Mucosa of gallbladder (tissue), 1 donor: ENCODE measurements at places on chromosomes 3 and 15.

DNA sequence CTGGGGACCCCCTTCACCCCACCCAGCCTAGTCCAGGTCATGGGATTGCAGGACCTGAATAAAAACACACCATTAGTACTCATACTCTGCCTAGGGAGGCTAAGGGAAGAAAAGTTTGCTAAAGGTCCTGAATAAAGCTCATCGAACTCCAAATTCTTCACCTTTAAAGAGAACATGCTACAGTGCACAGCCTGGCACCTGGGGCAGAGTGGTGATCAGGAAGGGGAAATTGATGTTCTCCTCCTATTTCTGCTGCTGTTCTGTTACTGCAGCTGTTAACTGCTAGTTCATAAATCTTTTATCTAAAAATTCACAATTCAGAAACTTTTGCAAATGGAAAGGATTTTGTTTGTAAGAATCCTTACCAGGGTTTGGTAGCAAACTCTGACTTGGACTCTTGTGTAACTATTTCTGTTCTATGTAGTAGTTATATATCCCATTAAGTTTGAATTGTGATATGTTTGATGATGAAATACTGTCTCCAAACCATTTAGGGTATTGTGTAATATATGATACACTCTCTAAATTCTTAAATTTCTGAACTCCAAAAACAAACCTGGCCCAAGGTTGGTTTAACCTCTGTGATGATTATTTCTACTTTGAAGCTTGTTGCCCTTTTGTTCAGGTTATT lies 27.9 kb downstream of the MCTP2 start:
- no peak for DNase-seq

- DNase-seq, result no peak
Measured at GRCh38 chr15:42832576-42832975, 88.0 kb downstream of the TTBK2 start.

- DNase-seq, result no peak
Measured at GRCh38 chr3:129036222-129037092, 24.1 kb upstream of the GP9 start.

DNA sequence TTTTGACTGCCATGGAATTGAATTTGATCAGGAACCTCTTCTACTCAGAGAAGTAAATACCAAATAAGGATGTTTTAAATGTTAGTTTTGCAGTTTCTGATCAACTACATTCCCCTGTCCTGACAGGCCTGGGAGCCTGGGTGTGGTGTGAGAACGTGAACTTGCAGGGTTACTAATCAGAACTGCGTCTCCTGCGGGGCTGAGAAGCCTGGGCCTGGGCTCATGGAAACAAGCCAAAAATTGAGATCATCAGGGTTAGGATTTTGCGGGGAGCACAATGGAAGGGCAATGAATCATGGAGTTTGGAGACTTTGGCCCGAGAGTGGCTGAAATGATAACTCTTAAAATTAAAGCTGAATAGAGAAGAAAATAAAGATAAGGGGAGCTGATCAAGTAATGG lies 47.8 kb upstream of the C3orf70 start:
- DNase-seq, result no peak

DNA sequence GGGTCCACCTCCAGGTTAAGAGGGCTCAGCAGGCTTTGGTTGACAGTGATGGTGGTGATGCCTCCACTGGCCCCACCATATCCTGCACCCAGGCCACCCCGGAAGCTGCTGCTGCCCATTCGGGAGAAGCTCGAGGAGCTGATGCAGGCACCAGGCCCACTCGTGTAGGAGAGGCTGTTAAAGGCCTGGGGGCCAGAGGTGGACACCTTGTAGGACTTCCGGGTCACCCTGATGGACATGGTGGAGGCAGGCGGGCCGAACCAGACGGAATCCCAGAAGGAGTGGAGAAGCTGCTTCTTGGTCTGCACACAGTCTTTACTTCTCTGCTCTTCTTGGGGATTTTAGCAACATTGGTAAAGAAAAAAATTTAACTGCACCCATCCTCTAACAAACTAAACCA lies 65.2 kb upstream of the CDAN1 start:
- no peak for DNase-seq

DNA sequence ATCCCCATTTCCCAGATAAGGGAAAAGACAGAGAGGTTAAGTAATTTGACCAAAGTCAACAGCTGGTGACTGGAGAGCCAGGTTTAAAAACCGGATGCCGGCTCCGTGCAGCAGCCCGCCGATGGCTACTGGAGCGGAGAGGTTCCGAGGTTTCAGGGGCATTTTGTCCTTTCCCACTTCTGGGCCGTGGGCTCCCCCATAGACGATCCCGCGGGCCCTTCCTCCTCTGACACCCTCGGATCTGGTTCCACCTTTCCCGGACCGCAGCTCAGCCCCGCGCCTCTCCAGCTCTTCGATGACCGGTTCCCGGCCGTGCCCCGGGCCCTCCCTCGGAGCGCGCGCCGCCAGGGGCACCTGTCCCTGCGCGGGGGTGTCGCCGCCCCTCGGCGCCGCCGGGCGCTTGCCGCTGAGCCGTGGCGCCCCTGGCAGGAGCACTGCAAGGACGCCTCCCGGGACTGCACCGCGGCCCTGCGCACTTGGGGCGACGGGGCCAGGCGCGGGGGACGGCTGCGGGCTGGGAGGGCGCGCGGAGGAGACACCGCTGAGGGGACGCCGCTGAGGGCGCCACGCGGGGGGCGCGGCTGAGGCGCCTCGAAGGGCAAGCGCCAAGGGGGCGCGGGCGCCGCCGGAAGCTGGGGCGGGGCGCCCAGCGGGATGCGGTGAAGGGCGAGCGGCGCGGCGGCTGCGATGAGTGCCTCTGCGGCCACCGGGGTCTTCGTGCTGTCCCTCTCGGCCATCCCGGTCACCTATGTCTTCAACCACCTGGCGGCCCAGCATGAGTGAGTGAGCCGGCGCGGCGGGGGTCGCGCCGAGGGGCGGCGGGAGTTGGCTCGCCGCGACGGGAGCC lies at the start of gene TM6SF1:
TM6SF1 (plus strand) TSS at position 652 of the 847 bp plus-strand sequence; CDS start at position 688, 36 bp downstream.
- no peak for DNase-seq

DNA sequence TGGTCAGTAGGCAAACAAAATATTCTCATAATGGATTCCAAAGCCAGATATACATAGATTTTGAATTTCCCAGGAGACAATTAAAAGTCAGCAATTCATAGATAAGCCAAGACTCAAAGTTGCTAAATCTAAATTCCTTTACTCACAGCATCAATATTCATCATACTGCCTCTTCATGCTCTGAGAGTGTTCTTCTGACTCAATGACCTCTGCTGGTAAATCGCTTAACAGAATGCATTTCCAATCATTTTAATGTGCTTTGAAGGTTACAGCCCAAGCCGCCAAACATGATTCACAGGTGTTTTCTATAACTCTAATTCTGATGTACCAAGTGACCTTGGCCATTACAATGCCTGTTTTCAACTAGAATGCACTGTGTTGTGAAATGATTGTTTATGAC lies 24.2 kb upstream of the SLC4A7 start:
- DNase-seq, result no peak

DNA sequence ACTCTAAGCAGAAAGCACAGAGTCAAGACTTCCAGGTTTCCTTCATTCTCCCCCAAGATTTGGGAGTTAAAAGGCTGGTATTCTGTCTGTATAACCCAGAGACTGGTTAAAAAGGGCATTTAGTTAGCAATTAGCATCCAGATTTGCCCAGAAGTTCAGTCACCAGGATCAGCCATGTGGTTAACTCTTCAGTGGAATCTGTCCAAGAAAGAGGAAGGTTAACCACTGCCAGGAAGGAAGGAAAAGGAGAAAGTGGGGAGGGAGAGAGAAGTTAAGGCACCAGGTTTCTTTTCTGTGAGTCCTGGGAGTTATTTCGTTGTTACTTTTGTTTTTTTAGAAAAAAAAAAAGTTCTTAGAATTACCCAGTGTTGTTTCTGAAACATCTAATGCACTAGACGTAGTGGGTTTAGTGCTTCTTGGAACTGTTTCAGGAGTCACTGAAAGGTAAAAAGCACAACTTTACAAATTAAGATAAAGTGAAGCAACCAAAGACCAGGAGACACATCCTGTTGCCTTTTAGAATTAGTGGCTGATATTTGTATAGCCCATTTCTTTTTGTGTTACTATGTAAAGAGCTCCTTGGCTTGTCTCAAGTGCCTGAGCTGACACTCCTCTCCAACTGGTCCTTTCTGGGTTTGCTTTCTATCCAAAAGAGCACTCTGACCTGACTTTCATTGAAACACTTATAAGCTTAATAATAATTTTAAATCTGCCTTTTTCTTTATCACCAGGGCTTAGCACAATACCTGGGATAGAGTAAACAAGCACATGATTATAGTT lies 128.6 kb downstream of the ABI3BP start:
- no peak for DNase-seq

DNA sequence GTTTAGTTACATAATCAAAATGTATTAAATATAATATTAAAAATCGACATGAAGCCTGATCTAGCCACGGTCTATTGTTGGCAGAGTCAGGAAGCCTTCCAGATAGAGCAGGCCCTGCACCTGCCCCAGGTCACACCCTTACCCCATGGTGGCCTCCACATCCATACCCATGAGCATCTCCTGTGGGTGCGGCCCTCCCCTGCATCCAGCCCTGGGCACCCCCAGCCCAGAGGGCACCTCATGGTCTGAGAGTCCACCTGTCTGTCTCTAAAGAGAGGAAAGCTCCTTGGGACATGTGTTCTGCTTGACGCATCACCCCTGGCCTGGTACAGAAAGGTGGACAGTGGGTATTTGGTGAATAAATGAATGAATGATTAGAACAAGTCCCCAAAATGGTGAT lies 37.2 kb upstream of the CSPG4 start:
- DNase-seq, result no peak

- DNase-seq, result no peak
Measured at GRCh38 chr3:111926266-111926676, 52.6 kb upstream of the ABHD10 start.

GRCh38 chr3:51568996-51569395 lies 30.5 kb downstream of the RAD54L2 start:
- no peak for DNase-seq

DNA sequence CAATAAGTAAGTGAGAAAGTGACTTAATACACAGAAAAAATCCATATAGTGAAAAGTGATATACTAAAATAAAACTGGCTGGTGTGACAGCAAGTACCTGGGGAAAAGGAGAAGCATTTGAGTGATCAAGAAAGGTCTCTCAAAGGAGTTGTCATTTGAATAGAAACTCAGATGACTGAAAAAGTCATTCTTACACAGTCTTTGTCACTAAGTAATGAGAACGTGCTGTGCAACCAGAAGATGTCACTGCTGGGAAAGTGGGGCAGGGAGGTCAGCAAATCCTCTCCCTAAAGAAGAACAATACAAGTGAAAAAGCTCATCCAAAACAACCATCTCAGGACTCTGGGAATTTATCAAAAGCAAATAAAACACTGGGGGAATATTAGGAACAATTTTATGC lies 317.5 kb upstream of the TRIM42 start:
- DNase-seq, result no peak

GRCh38 chr3:73214846-73215245 lies 153.4 kb downstream of the EBLN2 start:
- DNase-seq, result no peak

- no peak for DNase-seq
Measured at GRCh38 chr3:32082721-32083120, 23.7 kb upstream of the GPD1L start.

GRCh38 chr15:100175406-100176114 lies 166.2 kb downstream of the ADAMTS17 start:
- no peak for DNase-seq

DNA sequence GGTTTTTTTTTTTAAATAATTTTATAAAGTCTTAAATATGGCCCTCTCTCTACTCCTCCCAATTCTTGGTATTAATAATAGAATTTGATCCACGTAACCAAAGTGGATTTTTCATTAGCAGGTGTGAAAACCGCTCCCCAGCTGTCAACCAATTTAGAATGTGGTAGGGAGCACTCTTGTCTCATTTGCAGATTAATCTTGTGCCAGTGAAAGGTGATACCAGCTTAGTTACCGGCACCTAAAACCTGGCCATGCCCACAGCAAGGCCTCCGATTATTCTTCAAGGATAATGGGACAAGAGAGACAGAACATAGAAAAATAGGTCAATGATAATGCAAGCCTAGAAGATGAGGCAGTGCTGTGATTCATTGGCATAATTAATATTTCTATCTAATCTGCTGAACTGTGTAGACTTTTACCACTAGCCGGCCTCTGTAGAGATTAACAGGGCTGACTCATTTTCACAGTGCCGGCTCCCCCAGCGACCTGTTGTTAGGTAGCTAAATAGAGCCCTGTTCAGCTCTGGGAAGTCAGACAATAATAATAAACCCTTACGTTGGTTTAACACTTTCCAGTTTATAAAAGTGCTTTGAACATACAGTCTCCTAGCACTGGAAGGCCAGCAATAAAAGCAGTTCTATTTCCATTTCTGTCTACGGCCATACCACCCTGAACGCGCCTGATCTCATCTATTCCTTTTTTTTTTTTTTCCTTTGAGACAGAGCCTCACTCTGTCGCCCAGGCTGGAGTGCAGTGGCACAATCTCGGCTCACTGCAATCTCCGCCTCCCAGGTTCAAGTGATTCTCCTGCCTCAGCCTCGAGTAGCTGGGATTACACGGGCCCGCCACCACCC lies 102.9 kb downstream of the SHQ1 start:
- peak; percentile 28 for DNase-seq

DNA sequence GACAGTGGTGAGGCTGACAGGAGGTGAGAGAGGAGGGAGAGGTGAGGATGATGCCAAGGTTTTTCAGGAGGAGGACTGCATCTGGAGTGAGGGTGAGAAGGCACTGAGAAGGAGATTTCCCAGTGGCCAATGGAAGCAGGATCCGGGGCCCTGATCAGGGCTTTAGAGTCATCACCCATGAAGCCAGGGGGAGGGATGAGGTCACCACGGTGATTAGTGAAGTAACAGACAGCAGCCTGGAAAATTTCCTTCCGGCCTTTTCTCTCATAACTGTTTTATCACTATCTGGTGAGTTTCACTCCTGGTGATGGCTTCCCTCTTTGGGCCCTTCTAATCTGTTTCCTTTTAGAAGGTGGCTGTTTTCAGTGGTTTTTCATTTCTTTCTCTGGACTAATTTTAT lies 80.5 kb upstream of the WNT5A start:
- DNase-seq, result no peak

- peak; percentile 62 for DNase-seq
Measured at GRCh38 chr15:23642413-23643044, 5.1 kb downstream of the MAGEL2 start.

GRCh38 chr3:102791641-102792589 lies 357.1 kb downstream of the ZPLD1 start:
- no peak for DNase-seq

DNA sequence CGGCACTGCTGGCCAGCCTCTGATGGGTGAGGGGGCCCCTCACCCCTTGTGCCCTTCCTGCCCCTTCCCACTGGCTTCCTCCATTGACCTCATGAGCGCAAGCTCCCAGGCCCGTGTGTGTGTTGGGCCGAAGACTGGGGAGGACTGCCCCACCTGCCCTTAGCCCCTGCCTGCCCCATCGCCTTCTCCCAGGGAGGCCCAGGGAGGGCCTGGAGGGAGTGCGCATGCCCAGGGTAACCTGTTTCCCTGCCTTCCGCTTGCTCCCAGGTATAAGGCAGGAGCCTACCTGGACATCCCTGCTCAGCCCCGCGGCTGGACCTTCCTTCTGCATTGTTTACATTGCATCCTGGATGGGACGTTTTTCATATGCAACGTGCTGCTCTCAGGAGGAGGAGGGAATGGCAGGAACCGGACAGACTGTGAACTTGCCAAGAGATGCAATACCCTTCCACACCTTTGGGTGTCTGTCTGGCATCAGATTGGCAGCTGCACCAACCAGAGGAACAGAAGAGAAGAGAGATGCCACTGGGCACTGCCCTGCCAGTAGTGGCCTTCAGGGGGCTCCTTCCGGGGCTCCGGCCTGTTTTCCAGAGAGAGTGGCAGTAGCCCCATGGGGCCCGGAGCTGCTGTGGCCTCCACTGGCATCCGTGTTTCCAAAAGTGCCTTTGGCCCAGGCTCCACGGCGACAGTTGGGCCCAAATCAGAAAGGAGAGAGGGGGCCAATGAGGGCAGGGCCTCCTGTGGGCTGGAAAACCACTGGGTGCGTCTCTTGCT lies 8.8 kb downstream of the DLL4 start:
- no peak for DNase-seq

GRCh38 chr3:126961191-126961790 lies 21.6 kb upstream of the PLXNA1 start:
- no peak for DNase-seq
